Caki2 (cell line): ENCODE measurements at places on chromosomes 16 and 17. TPM values are rescaled to one million over a fixed set of nuclear protein-coding genes. Genes with fewer than 3 reads are reported as not detected.

GRCh38 chr16:50506543-50506937, 41.7 kb upstream of the NKD1 start:
- DNase-seq = no peak

GRCh38 chr17:78498848-78499247, 78.3 kb downstream of the DNAH17 start:
- no peak for DNase-seq

The ARHGDIG gene
- not detected in 2 replicates for total RNA-seq

DNA sequence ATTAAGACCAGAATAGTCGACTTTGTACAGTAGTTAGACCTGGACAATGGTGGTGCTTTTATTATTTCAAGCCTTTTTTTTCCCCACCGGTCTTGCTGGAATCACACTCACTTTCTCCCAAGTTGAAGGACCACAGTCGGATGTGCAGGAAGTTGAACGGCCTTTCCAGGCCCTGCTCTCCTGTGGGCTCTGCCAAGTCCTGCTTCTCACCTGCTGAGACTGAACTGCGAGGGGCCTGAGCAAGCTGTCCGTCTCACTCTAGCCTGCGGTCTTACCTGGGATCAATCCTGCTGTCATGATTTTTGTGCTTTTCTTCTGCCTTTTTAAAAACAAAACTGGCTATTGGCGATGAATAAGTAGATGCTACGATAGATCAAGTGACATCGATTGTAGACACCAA, 1.3 kb downstream of the TLCD3A start:
- DNase-seq = no peak

GRCh38 chr16:69234460-69234859, 47.5 kb downstream of the SNTB2 start:
- no peak for DNase-seq
